ENCODE measurements at places on chromosomes 4 and X. TPM values are rescaled to one million over a fixed set of nuclear protein-coding genes. Genes with fewer than 3 reads are reported as not detected.
A peak's percentile ranks its signal among the peaks of the same experiment; 100 is the strongest.

TMEM31 gene
- polyA plus RNA-seq, result 1.1 TPM

CYP4V2 gene
- polyA plus RNA-seq, result 8.0 TPM

PCSK1N gene
- polyA plus RNA-seq, result 97.7 TPM

EREG gene
- polyA plus RNA-seq, result 4.5 TPM

P2RY10 gene
- polyA plus RNA-seq, result not detected

ANKRD50 gene
- 7.3 TPM for polyA plus RNA-seq

SPON2 gene
- 1,380 TPM for polyA plus RNA-seq

YY2 gene
- polyA plus RNA-seq, result 1.1 TPM

CCDC120 gene
- polyA plus RNA-seq, result 19.3 TPM

F8A1 gene
- polyA plus RNA-seq, result 33.8 TPM

CTAG1B gene
- not detected for polyA plus RNA-seq

PNMA6F gene
- polyA plus RNA-seq, result not detected

CT83 gene
- polyA plus RNA-seq, result not detected

BGN gene
- polyA plus RNA-seq, result 27.5 TPM

PABPC1L2A gene
- not detected for polyA plus RNA-seq

SMIM10L2A gene
- 4.2 TPM for polyA plus RNA-seq

PHEX gene
- 0.16 TPM for polyA plus RNA-seq

USP17L20 gene
- not detected for polyA plus RNA-seq

GAGE13 gene
- not detected for polyA plus RNA-seq

KDR gene
- 96.0 TPM for polyA plus RNA-seq

CLCN4 gene
- 2.2 TPM for polyA plus RNA-seq

AMMECR1 gene
- 18.3 TPM for polyA plus RNA-seq

CLNK gene
- not detected for polyA plus RNA-seq

PNCK gene
- polyA plus RNA-seq, result 0.28 TPM

NAA11 gene
- not detected for polyA plus RNA-seq

CXCL5 gene
- polyA plus RNA-seq, result 31.3 TPM

PARM1 gene
- polyA plus RNA-seq, result 90.4 TPM

DNA sequence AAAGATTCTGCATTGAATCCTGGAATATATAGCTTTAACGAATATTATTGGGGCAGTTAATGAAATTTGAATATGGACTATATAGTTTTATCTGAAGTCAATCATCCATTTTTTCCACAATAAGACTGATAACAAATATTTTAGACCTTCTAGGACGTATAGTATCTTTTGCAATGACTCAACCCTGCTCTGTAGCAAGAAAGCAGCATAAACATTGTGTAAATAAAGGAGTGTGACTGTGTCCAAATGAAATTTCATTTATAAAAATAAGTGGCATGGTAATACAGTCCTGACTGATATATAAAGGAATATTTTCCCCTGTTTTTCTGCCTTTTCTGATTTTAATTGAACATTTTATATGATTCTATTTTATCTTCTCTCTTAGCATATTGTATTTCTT, 947.7 kb upstream of the SLIT2 start:
- no peak for DNase-seq

- DNase-seq, result no peak
Observed at GRCh38 chr4:41058426-41058825, 155.9 kb downstream of the APBB2 start.

DNA sequence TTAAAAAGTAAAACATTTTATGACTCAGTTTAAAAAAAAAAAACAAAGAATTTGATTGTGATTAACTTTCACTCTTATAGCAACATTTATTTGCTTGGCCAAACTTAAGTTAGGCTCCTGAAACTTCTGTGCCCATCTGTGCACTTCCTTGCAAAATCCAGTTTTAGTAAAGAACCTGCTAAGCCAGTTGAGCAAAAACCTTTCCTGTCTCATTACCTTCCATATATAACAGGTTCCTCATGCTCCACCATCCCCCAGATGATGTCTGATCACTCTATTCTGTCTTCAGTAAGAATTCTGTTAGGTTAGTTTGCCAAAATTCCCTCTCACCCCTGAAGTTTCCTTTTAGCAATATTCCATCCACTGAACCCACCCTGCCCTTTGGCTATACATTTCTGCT, 1200.5 kb downstream of the C4orf33 start:
- DNase-seq, result no peak

GRCh38 chr4:48340276-48340964, 909 bp upstream of the SLAIN2 start:
- peak; percentile 75 for DNase-seq

- DNase-seq, result no peak
Observed at GRCh38 chr4:33696586-33696985, 2547.7 kb downstream of the ARAP2 start.

GRCh38 chrX:10602646-10603045, 17.7 kb downstream of the MID1 start:
- DNase-seq, result no peak

DNA sequence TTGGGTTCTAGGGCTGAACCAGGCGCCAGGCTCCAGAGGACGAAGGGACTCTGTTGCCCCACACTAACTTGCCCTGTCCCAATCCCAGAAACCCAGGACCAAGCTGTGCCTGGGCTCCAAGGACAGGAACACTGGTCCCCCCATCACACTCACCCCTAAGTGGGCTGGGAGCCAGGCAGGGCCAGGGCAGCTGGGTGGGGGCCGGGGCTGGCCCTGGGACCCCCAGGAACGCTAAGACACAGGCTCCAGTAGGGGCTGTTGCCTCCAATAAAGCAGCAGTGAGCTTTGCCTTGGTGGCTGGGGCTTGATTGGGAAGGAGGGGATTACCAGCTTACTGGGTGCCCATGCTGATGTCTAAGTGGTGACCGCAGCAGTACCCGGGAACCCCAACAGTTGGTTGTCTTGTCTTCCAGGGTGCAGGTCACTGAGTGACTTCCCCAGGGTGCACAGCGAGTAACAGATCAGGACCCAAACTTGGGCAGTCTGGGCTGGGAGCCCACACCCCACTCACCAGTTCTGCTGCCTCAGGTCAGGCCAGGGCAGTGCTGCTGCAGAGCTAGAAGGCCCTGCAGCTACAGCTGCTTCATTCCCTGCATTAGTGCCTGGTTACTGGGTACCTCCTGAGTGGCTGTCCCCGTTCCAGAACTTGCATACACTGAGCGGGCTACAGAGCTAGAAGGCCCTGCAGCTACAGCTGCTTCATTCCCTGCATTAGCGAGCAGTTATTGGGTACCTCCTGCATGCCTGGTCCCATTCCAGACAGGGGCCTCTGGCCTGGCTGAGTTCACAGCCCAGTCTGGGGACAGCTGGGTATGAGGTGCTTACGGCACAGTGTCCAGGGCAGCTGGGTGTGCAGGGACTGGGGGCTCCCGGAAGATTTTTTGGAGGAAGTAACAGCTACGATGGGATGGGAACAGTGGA, 9.4 kb upstream of the ADD1 start:
- DNase-seq, result peak; percentile 3

DNA sequence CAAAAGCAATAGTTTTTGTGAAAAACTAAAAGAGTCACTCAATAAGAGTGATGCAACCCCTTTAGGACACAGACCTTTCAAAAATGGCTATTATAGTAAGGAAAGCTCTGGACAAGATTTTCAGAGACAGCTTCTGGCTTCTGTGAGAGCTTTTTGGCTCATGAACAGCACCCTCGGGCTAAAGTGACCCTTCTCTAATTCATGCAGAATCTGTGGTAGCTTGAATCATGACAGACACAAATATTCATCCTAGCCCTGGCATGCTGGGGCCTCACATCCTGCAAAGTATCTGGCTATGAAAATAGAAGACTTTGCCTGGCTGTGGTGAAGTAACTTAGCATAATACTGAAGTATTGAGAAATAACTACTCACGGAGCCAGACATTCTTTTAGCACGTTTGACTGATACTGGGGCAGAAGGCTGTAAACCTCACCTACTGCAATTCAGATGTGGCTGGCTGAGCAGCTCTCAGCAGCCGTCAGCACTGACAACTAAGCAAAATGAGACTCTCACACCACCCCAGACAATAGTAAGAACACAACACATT, 327.3 kb downstream of the MAPK10 start:
- peak; percentile 63 for DNase-seq

GRCh38 chrX:1316527-1316926, 20.1 kb upstream of the IL3RA start:
- no peak for DNase-seq

GRCh38 chr4:4420421-4420820, 33.5 kb downstream of the NSG1 start:
- no peak for DNase-seq

GRCh38 chrX:71991164-71991563, 80.5 kb downstream of the NHSL2 start:
- no peak for DNase-seq

GRCh38 chr4:68077737-68078136, 51.9 kb downstream of the TMPRSS11F start:
- no peak for DNase-seq

GRCh38 chr4:98828801-98829200, 100.1 kb downstream of the EIF4E start:
- DNase-seq, result no peak

- DNase-seq, result no peak
Observed at GRCh38 chr4:9867751-9868425, 86.5 kb downstream of the DRD5 start.

GRCh38 chr4:120304801-120305200, 238.2 kb upstream of the MAD2L1 start:
- DNase-seq, result no peak

- DNase-seq, result no peak
Observed at GRCh38 chr4:20430259-20430941, 178.7 kb downstream of the SLIT2 start.

DNA sequence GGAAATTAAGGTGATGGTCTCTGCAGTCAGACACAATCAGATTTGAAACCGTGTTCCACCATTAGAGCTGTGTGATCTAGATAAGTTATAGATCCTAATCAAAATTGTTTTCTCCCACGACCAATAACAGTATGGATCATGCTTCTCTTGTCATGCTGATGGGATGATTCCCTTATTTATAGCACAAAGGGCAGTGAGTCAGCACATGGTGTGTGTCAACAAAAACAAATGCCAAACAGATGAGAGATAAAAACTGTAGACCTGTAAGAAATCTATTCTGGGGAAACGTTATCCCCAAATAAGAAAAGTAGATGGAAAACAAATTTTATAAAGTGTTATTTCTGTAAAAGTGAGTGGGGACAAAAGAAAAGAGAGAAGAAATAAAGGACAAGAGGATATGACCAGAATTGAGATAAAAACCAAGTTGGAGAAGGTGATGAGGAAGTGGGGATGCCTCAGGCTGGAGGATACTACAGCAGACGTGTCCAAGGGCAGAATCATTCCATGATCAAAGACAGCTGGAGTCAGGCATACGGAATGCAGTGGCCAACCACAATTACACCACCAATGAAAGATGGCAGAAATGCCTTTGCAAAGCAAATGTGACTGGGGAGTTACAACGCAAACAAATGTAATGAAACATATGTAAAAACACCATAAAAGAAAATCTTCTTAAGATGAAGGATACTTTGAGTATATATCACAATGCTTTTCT, 377.8 kb upstream of the PRKX start:
- no peak for DNase-seq

- DNase-seq, result no peak
Observed at GRCh38 chrX:32896088-32896487, 315.3 kb downstream of the DMD start.

- DNase-seq, result peak; percentile 12
Observed at GRCh38 chr4:91502365-91502764, 801.4 kb upstream of the GRID2 start.

GRCh38 chrX:39729981-39730661, 367.6 kb downstream of the BCOR start:
- peak; percentile 38 for DNase-seq

DNA sequence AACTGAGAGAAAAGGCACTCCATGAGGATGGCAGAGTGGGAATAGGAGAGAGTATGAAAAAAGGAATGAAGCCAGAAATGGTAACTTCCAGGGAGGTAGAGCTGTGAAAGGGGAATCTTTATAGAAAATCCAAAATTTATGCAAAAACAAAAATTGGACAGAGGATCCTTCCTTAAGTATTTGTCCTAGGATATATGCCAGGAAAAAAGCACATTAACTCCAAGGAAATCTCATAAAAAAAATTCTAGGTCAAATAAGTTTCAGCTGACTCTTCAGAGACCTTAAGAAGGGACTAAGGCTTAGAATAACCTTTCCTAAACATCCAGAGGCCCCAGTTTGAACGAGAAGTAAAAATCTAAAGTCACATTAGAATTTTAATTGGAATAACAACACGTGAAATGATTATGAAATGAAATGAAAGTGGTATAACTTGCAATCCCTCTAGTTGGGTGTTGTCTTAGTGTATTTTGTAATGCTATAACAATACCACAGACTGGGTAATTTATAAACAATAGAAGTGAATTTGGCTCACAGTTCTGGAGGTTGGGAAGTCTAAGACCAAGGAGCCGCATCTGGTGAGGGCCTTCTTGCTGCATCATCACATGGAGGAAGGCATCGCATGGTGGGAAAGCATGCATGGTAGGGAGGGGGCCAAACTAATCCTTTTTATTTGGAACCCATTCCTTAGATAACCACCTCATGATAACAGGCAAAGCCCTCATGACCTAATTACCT, 145.4 kb upstream of the RXFP1 start:
- DNase-seq, result no peak

DNA sequence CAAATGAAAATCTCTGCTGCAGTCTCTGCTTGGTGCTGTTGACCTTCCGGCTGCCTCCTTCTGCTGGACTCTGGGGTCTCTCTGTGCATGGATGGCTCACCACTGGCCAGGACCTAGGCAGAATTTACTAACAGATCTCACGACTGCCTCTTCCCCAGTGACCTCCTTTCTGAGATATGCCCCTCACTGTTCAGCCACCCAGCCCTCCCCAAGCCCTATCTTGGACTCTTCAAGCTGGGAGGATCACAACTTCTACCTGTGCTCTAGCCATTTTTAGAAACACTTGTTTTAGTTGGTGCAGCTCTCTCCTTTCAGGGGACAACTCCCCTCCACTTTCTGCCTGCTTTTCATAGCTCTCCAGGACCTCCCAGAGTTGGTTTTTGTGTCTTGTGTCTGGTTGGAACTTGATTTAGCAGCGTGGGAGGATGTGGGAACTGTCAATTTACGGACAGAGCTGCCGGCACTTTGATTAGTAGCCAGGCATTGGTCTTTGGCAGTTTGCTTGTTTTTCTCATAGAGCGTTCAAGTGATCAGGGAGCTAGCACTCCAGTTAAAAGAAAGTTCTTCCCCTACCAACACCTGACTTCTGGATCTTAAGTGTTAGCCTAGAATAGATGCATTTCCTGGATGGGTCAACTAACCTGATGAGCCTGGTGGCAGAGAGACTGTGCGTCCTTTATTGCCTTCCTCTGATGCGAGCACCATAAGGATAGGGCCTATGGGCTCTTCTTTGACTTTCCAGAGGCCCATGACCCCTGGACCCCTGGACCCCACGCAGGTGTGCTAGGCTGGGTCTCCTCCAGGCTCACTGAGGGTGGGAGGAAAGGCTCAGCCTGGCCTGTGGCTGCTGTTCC, 6.5 kb downstream of the RGS12 start:
- no peak for DNase-seq

DNA sequence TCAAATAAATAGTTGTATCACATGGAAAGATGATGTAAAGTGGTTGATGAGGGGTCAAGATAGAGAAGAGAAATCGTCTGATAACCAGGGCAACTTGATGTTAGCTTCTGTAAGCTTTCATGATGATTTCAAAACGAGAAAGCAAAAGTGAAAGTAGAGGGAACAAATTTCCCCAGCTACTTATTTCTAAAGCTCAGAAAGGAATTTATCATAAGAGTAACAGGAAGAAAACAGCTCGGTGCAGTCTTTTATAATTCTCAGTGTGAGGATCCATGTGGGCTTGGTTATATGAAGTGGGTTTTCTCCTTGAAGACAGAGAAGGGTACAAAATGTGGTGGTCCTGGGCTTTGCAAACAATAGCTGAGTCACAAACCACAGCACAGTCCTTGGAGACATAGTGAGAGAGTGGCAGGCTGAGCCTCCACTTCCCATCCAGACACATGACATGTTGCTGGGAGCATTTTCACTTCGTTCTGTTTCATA, 32.1 kb upstream of the GLRA2 start:
- no peak for DNase-seq

GRCh38 chr4:176793060-176793605, 411 bp upstream of the VEGFC start:
- DNase-seq, result no peak
